Left renal pelvis (tissue), 4 donors: ENCODE measurements at places on chromosomes 16 and 17. TPM values are rescaled to one million over a fixed set of nuclear protein-coding genes. Genes with fewer than 3 reads are reported as not detected.

DNA sequence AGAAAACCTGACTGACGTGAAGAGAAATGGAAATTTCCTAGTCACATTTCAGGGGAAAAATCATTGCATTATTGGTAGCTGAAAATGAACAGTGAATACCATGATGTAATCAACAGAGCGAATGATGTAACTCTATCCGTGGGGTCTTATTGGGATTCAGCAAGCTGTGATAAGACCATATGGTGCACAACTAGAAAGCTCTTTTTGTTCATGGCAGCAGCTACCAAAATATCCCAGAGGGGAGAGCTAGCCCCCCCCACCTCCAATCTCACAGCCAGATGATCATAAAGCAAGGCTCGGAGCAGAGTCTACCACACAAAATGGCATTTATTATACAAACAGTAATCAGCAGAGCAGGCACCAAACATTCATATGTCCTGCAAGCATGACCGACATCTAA is 22.2 kb upstream of the DNAH17 start:
- DNase-seq, result no peak

DNA sequence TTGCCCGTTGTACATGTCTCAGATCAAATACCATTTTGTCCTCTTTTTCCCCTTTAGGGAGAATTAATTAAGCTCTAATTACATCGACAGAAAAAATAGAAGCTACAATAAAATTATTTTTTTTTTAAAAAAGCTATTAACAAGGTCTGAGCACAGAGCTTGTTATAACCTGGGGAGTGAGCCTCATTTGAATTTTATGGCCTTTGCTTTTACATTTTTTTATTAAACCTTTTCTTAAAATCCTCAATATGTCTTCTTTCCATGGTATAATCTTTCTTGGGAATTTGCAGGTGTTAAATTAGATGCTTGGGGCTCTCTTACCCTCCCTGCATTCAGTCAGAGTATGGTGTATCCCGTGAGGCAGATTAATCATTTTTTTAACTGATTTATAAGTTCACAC is 212.5 kb upstream of the XYLT1 start:
- DNase-seq, result no peak

The CDH3 gene
- 60.1 TPM for polyA plus RNA-seq

The ATP6V0D1 gene
- 79.7 TPM for polyA plus RNA-seq

The YBX2 gene
- 2.4 TPM for polyA plus RNA-seq

The GRIN2C gene
- 0.74 TPM for polyA plus RNA-seq
